ENCODE measurements at places on chromosomes 2 and 18. TPM values are rescaled to one million over a fixed set of nuclear protein-coding genes. Genes with fewer than 3 reads are reported as not detected.

- DNase-seq = no peak
Measured at GRCh38 chr18:54945576-54946125, 13.6 kb downstream of the CCDC68 start.

Gene AQP12A
- total RNA-seq = not detected

Gene ZNF521
- total RNA-seq = 34.4 TPM

DNA sequence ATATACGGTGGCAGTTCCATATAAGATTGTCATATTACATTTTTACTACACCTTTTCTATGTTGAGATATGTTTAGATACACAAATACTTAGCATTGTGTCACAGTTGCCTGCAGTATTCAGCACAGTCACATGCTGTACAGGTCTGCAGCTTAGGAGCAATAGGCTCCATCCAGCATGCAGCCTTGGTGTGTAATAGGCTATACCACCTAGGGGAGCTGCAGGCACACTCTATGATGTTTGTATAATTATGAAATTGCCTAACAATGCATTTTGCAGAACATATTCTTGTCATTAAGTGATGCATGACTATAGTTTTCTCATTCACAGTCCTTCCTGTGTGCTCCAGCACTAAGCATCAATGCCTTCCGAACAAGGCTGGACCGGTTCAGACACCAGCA, 133.4 kb downstream of the NDUFA10 start:
- no peak for DNase-seq

GRCh38 chr2:105576440-105577241, 168.1 kb upstream of the NCK2 start:
- DNase-seq = no peak

All from left cardiac atrium (tissue), 4 donors.